ENCODE measurements at places on chromosomes 12 and 14.

DNA sequence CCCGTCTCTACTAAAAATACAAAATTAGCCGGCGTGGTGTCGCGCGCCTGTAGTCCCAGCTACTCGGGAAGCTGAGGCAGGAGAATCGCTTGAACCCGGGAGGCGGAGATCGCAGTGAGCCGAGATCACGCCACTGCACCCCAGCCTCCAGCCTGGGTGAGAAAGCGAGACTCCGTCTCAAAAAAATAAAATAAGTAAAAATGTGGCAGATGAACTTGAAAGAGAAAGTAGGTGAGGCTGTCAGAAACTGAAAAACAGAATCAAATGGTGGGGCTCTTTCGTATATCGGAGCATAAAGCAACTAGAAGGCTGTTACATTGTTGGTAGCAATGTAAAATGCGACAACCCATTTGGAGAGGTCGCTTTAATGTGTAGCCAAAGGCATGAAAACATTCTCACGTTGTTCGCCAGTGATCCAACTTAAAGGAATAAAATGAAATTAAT, 767 bp upstream of the CCNT1 start:
- no peak for DNase-seq

GRCh38 chr14:68564191-68564825, 228.6 kb downstream of the ZFP36L1 start:
- DNase-seq, result no peak

GRCh38 chr12:7079826-7080125, 12.5 kb downstream of the C1R start:
- DNase-seq, result no peak

GRCh38 chr12:120687578-120688289, 785 bp downstream of the MLEC start:
- DNase-seq, result no peak

GRCh38 chr12:57829025-57829777, 10.7 kb upstream of the AVIL start:
- no peak for DNase-seq
